ENCODE measurements at places on chromosomes 12 and 14. TPM values are rescaled to one million over a fixed set of nuclear protein-coding genes. Genes with fewer than 3 reads are reported as not detected.

- no peak overlapping the region for H3K4me3 ChIP-seq
- H3K36me3 ChIP-seq = no peaks in the 10 kb centered on the region
- H3K27ac ChIP-seq = no peak overlapping the region
- H3K27me3 ChIP-seq = no peaks in the 10 kb centered on the region
- peaks cover 23% of the 10 kb centered on the region for H3K4me1 ChIP-seq
Measured at GRCh38 chr14:104142136-104142945, 4.0 kb downstream of the KIF26A start.

DNA sequence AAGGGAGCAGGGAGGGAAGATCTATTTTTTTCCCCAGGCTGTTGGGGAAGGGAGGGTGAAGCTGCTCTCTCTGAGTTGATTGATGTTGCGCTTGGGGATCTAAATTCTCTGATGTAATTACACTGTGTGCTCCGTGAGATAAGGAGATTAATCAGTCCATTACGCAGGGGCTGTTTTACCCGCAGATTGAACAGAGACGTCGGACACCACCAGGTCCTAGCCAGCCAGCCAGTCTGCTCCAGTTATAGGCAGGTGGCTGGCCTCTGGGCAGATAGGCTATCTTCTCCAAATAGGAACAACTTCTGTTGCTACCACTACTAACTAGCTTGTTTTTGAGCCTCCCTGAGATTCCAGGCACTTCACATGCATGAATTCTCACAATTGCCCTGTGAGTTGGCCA lies 91.1 kb downstream of the SRRM4 start:
- no peak overlapping the region for H3K4me3 ChIP-seq
- no peaks in the 10 kb centered on the region for H3K4me1 ChIP-seq
- no peak for DNase-seq
- peaks cover 14% of the 10 kb centered on the region for H3K27me3 ChIP-seq

DNA sequence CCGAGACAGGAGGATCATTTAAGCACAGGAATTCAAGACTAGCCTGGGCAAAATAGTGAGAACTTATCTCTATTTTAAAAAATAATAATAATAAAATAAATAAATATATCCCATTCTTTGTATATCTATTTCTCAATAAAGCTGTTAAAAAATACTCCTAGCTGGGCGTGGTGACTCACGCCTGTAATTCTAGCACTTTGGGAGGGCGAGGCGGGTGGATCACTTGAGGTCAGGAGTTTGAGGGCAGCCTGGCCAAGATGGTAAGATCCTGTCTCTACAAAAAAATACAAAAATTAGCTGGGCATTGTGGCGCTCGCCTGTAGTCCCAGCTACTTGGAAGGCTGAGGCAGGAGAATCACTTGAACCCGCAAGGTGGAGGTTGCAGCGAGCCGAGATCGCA lies 75.7 kb upstream of the TBX3 start:
- no peaks in the 10 kb centered on the region for H3K36me3 ChIP-seq
- no peaks in the 10 kb centered on the region for H3K4me1 ChIP-seq
- no peak overlapping the region for H3K27ac ChIP-seq
- no peak overlapping the region for H3K4me3 ChIP-seq
- H3K27me3 ChIP-seq = no peaks in the 10 kb centered on the region

DNA sequence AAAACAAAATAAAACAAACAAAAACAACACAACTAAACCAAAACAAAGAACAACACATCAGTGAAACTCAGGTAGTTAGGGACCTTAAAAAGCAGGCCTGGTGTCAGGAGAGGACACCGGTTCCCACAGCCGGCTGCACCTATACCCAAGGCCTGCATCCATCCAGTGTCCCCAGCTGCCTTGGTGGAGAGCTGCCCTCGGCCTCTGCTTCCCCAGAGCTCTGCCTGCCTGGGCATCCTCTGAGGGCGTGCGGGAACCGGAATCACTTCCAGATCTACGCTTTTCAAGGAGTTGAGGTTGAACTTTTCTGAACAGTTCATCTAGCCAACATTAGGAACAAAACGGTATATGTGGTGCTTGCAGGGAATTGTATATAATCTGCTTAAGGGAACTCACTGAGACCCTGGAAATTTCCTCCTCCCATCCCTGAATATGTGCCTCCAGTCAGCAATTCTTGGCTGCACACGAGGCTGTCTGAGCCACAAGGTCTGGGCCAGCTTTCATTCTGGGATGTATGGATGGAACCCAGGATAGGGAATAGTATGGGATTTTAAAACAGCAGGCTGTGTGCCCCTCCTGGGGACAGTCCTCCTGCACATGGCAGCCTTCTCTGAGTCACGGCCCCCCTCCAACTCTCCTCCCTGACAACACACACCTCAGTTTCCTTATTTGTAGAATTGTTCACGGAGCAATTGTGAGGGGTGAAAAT lies 319.0 kb upstream of the RTL1 start:
- DNase-seq = peak; percentile 47
- H3K4me3 ChIP-seq = no peak overlapping the region
- H3K27ac ChIP-seq = no peak overlapping the region
- no peaks in the 10 kb centered on the region for H3K4me1 ChIP-seq

GRCh38 chr14:89598548-89599186 lies 181.6 kb upstream of the FOXN3 start:
- no peaks in the 10 kb centered on the region for H3K27me3 ChIP-seq
- DNase-seq = no peak
- H3K4me1 ChIP-seq = peaks cover 5% of the 10 kb centered on the region
- H3K4me3 ChIP-seq = no peak overlapping the region
- no peak overlapping the region for H3K27ac ChIP-seq

DNA sequence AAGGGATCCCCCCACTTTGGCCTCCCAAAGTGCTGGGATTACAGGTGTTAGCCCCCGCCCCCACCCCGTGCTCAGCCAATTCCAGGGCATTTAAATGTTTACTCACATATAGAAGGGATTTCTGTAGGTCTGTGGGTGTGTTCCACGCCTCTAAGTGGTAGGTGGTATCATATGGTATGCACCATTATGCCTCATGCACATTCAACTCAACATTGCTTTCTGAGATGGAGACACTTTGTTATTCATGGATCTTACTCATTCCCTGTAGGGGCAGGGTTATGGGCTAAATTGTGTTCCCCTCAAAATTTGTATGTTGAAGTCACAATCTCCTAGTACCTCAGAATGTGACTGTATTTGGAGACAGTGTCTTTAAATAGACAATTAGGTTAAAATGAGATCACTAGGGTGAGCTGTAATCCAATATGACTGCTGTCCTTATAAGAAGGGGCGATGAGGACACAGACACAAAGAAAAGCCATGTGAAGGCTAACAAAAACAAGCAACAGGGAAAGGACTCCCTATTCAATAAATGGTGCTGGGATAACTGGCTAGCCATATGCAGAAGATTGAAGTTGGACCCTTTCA lies 200.6 kb downstream of the EFCAB11 start:
- no peaks in the 10 kb centered on the region for H3K4me1 ChIP-seq
- no peak overlapping the region for H3K27ac ChIP-seq
- no peak for DNase-seq
- no peak overlapping the region for H3K4me3 ChIP-seq
- H3K27me3 ChIP-seq = no peaks in the 10 kb centered on the region

GRCh38 chr14:30907659-30908057 lies 33.3 kb downstream of the COCH start:
- peaks cover 14% of the 10 kb centered on the region for H3K36me3 ChIP-seq
- DNase-seq = no peak
- H3K27me3 ChIP-seq = no peaks in the 10 kb centered on the region
- no peaks in the 10 kb centered on the region for H3K4me1 ChIP-seq
- H3K4me3 ChIP-seq = no peak overlapping the region
- H3K27ac ChIP-seq = no peak overlapping the region

- no peak overlapping the region for H3K4me3 ChIP-seq
- no peak for DNase-seq
- H3K36me3 ChIP-seq = no peaks in the 10 kb centered on the region
- no peak overlapping the region for H3K27ac ChIP-seq
- no peaks in the 10 kb centered on the region for H3K27me3 ChIP-seq
Measured at GRCh38 chr14:24761141-24761540, 127.2 kb upstream of the GZMB start.

DNA sequence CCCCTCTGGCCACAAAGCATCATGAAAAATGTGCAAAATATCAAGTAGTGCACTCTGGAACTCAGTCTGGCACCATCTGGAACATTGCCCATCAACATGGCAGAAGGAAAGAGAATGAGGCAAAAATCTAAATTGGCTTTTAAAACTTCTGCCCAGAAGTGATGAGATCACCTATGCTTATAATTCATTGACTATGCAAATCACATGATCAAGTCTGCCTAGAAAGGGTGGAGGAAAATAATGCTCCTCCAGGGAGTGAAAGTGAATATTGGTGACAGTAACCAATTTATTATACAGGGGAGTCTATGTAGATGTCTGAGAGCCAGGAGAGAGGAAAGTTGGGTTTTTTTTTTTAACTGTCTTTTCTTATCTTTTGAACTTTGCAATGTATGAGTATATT lies 73.3 kb upstream of the HIF1A start:
- H3K4me1 ChIP-seq = no peaks in the 10 kb centered on the region
- H3K36me3 ChIP-seq = no peaks in the 10 kb centered on the region
- no peak for DNase-seq
- no peaks in the 10 kb centered on the region for H3K27me3 ChIP-seq
- no peak overlapping the region for H3K27ac ChIP-seq

- no peak overlapping the region for H3K4me3 ChIP-seq
- peaks cover 35% of the 10 kb centered on the region for H3K27me3 ChIP-seq
- H3K27ac ChIP-seq = no peak overlapping the region
- no peaks in the 10 kb centered on the region for H3K36me3 ChIP-seq
Measured at GRCh38 chr12:113058553-113058952, 2.0 kb downstream of the DTX1 start.

- no peak for DNase-seq
- H3K27me3 ChIP-seq = no peaks in the 10 kb centered on the region
- no peak overlapping the region for H3K4me3 ChIP-seq
- no peak overlapping the region for H3K27ac ChIP-seq
- no peaks in the 10 kb centered on the region for H3K4me1 ChIP-seq
Measured at GRCh38 chr12:65998536-65999530, 131.7 kb downstream of the LLPH start.

DNA sequence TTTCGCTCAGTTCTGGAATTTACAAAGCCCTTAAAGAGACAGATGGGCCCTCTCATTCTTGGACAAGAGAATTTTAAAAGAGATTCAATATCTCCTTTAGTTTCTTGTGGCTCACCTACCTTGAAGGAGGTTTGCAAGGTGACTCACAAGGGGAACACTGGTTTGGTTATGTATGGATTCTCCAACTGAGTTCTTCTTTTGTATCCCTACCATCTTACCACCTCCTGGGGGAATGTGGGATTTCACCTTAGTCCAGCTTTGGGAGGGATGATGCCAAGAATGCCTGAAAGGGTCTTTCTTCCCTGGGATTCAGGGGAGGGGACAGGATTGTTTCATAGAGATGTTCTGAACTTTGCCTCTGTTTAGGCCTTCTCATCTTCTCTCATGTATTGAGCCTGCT lies 3.7 kb downstream of the PPP4R4 start:
- H3K36me3 ChIP-seq = no peaks in the 10 kb centered on the region
- H3K4me1 ChIP-seq = peaks cover 32% of the 10 kb centered on the region
- H3K27me3 ChIP-seq = no peaks in the 10 kb centered on the region
- H3K4me3 ChIP-seq = no peak overlapping the region
- no peak overlapping the region for H3K27ac ChIP-seq
- DNase-seq = no peak

DNA sequence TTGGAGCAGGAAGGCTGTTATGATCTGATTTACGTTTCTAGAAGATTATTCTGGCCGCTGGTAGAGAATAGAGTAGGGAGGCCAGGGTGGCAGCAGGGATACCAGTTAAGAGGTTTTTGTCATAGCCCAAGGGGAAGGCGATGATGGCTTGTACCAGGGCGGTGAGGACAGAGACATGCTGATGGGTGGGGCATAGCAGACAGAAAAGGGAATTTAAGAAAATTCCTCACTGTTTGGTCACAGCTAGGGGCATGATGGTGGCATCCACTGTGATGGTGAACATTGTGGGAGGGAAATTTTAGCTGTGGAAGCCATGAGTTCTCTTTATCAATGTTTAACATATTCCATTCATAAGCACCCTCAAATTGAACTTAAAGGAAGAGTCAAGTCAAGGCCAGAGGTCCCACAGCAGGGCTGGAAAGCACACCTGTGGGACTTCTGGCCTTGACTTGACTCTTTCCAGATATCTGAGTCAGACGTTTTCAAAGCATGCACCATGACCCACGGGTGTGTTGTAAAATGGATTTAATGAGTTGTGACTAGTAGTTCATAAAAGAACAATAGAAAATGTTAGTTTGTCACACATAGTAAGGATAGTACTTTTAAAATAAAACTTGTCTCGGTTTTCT lies 134.6 kb downstream of the CHST11 start:
- H3K27me3 ChIP-seq = no peaks in the 10 kb centered on the region
- no peak for DNase-seq
- no peak overlapping the region for H3K4me3 ChIP-seq
- H3K4me1 ChIP-seq = no peaks in the 10 kb centered on the region
- no peaks in the 10 kb centered on the region for H3K36me3 ChIP-seq
- no peak overlapping the region for H3K27ac ChIP-seq

DNA sequence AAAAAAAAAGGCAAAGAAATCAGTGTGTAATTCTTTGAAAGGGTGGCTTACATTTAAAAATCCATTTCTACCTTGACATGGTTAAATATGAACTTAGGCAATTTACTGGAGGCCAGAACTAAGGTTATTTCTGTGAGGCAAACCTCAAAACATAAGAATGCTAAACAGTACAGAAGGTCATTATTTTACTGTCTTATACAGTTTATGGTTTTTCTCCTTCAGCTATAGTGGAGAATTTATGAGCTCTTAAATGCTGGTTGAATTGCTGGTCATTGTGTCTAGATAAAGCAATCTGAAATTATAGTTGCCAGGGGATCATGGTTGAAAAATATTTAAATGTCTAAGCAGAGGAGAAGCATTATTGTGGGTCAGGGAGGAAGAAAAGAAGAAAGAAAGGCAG lies 70.5 kb downstream of the TRIM9 start:
- H3K36me3 ChIP-seq = no peaks in the 10 kb centered on the region
- no peak for DNase-seq
- H3K4me1 ChIP-seq = no peaks in the 10 kb centered on the region
- H3K4me3 ChIP-seq = no peak overlapping the region
- H3K27ac ChIP-seq = no peak overlapping the region
- H3K27me3 ChIP-seq = no peaks in the 10 kb centered on the region

- H3K4me1 ChIP-seq = no peaks in the 10 kb centered on the region
- no peak overlapping the region for H3K27ac ChIP-seq
- no peak overlapping the region for H3K4me3 ChIP-seq
- no peaks in the 10 kb centered on the region for H3K27me3 ChIP-seq
Measured at GRCh38 chr14:79630288-79630960, 580.9 kb downstream of the DIO2 start.

- peaks cover 29% of the 10 kb centered on the region for H3K27me3 ChIP-seq
- no peak overlapping the region for H3K27ac ChIP-seq
- H3K4me3 ChIP-seq = no peak overlapping the region
- no peak for DNase-seq
Measured at GRCh38 chr14:106528717-106529116, 1002.3 kb downstream of the TMEM121 start.

GRCh38 chr14:68916358-68916941 lies 62.7 kb downstream of the ACTN1 start:
- DNase-seq = no peak
- no peaks in the 10 kb centered on the region for H3K27me3 ChIP-seq
- H3K36me3 ChIP-seq = peaks cover 4% of the 10 kb centered on the region
- H3K4me3 ChIP-seq = no peak overlapping the region

GARIN6 gene
- not detected for total RNA-seq

IRAK3 gene
- total RNA-seq = 6.7 TPM

FBXL14 gene
- total RNA-seq = 5.4 TPM

GPR68 gene
- not detected for total RNA-seq

RNASE2 gene
- not detected for total RNA-seq

CD163L1 gene
- total RNA-seq = 7.6 TPM

GPRC5D gene
- total RNA-seq = not detected

ENDOU gene
- not detected for total RNA-seq

OASL gene
- total RNA-seq = not detected

IKZF4 gene
- total RNA-seq = 2.9 TPM

RITA1 gene
- 4.1 TPM for total RNA-seq
